ENCODE measurements at places on chromosomes 16 and 17. TPM values are rescaled to one million over a fixed set of nuclear protein-coding genes. Genes with fewer than 3 reads are reported as not detected.

The SRP68 gene
- total RNA-seq = 43.7 TPM

The KRTAP29-1 gene
- not detected for total RNA-seq

The NUPR1 gene
- total RNA-seq = 30.9 TPM

The EMP2 gene
- total RNA-seq = 9.7 TPM

The RNU2-1 gene
- total RNA-seq = not detected

The JPH3 gene
- total RNA-seq = not detected

The ABCA9 gene
- total RNA-seq = 7.0 TPM

The ITGA2B gene
- 1.7 TPM for total RNA-seq

The ALOX12 gene
- total RNA-seq = 0.75 TPM

The SMIM5 gene
- total RNA-seq = not detected

The PPP4C gene
- total RNA-seq = 226 TPM

The ITFG1 gene
- 68.2 TPM for total RNA-seq

The KRTAP2-2 gene
- not detected for total RNA-seq

The CCL18 gene
- total RNA-seq = not detected

The AOC2 gene
- total RNA-seq = 0.75 TPM

The NCOR1 gene
- 105 TPM for total RNA-seq

All from uterine smooth muscle cell (primary cell).